ENCODE measurements at places on chromosomes 2 and 18.

DNA sequence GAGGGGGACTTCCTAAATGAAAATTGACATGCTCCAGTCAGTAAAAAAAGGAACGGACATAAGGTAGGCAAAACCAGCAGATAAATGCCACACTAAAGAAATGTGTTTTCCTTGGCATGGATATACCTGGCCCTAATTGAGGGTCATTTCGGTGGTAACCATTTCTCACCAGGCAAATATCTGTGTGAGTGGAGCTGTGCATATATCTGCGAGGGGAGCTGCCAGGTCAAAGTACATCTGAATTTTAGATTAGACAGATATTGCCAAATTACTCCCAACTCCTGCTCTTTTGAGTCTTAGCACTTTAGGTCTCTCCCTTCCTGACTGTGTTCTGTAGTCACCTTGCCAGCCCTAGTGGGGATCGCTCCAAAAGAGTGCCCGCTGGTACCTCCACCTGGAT, 204.2 kb downstream of the SH3BP4 start:
- no peak for DNase-seq

DNA sequence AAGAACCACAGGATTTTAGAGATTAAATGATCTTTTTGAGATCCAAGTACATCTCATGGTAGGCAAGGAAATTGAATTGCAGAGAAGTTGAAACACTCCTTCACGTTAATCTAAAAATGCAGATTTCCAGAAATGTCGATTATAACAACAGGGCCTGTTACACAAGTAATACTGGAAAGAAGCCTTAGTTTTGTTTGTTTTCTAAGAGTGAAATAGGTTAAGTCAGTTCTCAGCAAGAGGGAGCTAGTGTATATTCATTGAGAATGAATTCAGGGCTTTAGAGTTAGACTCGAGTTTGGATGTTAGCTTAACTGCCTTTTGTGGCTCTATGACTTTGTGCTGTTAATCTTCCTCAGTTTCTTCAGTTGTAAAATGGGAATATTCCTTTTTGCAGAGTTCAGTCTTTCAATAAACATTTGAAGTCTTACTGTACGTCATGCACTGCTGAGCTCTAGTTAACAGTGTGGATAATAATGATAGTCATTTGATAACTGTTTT, 926 bp downstream of the NDUFV2 start:
- no peak for DNase-seq

DNA sequence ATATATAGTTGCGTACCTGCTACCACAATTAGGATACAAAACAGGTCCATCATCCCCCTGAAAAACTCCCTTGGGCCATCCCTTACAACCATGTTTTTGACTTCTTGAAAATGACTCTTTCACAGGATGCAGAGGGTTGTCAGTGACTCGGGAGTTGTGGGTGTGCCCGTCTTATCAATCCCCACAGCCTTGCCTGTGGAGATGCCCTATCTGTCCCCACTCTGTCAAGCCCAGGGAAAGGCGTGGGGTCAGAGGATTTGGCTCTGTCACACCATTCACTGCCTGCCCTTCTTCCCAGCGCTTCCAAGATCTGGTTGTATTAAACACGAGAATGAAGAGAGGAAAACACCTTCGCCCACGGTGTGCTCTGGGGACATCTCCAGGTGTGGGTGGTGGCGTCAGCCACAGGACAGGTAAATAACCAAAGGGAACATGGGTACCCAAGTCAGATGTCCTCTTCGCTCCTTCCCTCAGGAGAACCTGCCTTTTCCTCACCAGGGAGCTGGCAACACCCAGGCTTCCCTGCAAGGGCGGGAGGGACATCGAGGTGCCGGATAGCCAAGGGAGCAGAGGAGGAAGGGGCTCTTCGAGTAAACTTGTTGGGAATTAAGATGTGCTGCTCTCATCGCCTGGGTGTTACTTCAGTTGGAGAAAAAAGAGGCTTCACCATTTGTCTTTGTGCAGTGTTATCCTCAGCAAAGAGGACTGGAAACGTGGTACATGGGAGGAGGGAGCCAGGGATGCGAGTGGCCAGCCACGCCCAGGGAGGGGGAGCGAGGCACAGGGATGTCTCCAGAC, 100.3 kb downstream of the B3GNT2 start:
- no peak for DNase-seq

GRCh38 chr2:241110607-241111439, 8.7 kb upstream of the MTERF4 start:
- no peak for DNase-seq

DNA sequence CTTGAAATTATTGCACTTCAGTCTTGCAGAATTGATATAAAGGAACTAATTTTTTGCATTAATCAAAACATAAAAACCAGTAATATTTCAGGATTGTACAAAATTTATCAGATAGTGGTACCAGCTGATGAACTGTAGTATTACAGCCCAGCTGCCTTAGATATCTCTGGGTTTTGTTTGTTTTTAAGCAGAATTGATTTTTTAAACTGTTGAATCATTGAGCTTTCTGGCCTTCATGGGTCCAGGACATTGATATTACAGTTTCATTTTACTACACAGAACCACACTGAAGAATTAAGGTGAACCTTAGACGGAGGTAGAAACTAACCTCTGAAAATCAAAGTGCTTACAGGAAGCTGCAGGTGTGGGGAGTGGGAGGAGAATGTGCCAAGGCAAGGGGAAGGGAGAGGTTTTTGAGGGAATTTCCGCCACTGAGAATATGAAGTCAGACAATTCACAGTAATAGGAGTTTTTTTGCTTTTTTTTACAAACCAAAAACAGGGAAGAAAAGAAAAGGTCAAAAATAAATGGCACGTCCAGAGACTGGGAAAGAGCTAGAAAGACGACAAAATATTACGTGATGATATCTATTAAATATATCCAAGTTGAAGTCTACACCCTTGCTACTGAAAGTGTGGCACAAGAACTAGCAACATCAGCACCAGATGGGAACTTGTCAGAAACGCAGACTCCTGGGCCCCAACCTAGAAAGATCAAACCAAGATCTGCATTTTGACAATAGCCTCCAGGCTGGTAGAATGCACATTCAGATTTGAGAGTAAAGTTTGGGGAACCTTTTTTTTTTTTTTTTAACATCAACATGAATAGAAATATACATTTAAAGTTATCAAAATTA, 40.8 kb upstream of the SPAG16 start:
- no peak for DNase-seq

DNA sequence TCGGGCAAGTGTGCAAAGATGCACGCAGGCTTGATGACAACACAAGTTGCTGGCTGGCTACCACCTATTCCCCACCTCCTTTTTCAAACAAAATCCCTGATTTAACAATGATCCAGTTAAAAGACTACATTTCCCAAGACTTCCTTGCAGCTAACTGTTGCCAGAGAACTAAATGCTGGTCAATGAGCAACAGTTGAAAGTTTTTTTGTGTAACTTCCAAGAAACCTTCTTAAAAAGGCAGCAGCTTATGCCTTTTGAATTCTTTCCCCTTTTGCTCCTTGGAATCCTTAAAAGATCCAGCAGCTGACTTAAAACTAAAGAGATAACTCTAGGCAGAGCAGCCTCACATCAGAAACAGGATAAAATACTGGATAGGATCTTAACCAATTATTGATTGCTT, 38.5 kb downstream of the NPHP1 start:
- DNase-seq = no peak

DNA sequence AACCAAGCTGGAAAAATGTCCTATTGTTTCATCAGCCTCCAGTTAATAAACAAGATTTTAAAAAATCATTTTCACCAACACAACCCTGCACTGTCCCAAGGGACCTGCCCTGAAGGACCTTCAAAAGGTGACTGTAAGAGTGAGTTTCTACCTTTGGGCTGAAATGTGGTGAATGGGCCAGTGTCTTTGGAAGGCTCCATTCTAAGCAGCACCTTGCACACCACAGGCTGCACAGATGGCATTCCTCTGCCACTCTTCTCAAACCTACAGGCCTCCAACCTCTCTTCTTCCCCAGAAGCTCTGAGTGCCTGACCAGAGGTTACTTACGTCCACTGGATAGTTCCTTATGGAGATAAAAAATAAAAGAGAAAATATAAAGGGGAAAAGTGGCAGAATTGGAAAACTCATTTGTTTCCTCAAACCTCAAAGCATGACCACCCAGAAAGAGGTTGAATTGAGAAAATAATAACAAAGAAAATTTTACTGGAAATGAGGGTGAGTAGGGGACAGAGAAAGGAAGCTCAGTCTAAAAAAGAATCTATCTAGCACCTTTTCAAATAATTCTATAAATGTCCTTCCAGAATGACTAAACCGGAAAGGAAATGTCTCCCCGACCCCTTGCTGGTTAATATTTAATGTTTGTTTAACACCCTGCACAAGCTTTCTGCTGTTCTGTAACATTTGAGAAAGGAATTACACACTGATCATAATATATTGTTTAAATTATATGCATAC, 175.7 kb downstream of the METTL4 start:
- DNase-seq = no peak

DNA sequence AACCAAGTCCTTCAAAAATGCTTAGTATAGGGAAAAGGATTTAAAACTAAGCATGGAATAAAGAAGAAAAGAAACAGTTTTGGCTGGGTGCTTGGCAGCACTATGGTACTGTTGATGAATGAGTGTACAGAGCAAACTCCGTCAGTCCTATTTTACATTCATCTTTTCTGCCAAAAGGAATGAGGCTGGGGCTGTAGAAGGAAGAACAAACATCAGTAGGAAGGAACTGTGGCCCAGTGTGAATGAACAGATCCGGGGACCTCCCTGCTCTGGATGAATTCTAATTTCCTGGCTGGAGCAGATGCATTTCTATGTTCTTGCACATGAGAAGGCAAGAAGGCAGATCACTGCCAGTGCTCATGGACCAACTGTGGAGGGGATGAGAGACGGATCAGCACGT, 474.0 kb upstream of the MEIS1 start:
- no peak for DNase-seq

DNA sequence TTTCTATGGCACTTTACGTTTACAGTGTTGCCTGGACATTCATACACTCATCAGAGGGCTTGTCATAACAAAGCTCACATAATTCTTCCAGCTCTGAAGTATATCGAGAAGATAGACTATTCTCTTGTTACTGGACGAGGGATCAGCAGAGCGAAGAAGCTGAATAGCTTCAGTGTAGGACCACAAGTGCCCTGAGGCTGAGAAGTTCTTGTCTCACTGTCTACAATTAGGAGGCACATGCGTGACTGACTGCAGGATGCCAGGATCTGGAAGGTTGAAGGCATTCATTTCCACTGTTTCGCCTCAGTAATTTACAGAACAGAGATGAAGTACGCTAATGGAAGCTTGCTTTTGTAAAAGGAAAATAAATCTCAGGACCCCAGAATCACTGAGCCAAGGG, 9.6 kb downstream of the SH3YL1 start:
- DNase-seq = no peak

DNA sequence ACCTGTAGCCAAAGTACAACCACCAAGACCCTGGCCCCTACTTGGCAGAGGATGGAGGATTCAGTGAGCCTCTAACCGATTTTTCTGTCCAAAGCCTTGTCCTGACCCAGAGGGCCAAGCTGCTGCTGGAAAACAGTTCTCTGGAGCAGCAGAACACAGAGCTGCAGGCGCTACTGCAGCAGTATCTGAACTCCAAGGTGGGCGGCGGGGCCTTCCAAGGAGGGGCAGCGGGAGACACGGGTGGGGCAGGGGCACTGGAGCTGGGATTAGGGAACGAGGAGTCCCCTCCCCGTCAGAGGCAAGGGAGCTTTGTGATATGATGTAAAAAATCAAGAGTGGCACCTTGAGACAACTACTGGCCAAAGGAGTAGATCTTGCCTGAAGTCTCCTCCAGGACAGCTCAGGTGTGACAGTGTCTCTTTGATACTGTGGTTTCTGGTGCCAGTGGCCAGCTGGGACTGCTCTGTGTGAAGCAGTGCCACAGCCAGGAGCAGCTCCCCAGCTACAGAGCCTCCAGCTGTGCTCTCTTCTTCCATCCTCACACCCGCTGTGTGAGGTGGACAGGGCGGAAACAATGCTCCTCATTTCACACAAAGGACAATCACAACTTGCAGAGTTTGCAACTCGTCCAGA, 22.8 kb downstream of the OTOF start:
- no peak for DNase-seq

- no peak for DNase-seq
Observed at GRCh38 chr2:9069543-9069942, 66.1 kb upstream of the MBOAT2 start.

GRCh38 chr18:52341103-52341432, 1.1 kb downstream of the DCC start:
- DNase-seq = no peak

GRCh38 chr2:65057391-65058052, 1.3 kb downstream of the CEP68 start:
- peak; percentile 65 for DNase-seq

- DNase-seq = no peak
Observed at GRCh38 chr2:193693758-193694157, 1499.0 kb upstream of the TMEFF2 start.

DNA sequence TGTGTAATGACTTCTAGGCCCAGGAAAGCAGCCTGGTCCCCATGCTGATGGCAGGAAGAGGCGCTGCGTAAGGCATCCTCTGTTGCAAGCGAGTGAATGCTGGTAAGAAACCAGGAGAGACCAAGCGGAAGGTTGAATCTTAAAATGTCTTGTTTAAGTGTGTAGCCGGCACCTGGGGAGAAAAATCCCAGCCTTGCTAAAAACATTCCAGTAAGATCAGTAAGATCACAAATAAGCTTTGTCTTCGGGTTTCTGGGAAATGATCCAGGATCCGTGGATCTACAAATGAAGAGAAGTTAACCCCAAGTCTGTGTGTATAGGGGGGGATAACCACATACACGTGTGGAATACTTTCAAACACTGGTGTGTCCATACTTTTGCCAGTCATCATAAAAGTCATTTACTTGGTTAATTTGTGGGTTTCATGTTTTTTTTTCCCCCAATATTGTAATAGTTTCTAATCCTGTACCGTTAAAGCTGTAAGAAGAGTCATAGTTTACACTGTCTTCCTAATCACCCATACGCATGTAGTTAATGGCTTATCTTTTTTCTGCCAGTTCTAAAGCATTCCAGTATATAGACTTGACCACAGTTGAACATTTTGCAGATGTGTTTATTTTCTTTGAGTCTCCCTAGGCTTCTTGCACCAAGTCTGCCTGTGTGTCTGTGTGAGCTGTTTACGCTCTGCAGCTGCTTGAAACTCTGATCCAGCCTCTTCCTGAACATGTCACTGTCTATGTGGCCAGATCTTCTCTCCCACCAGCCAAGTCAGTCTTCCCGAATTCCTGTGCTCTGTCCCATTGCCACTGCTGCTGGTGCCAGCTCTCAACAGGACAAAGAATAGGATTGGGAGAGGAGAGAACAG, 135.9 kb upstream of the ARL4C start:
- DNase-seq = no peak

DNA sequence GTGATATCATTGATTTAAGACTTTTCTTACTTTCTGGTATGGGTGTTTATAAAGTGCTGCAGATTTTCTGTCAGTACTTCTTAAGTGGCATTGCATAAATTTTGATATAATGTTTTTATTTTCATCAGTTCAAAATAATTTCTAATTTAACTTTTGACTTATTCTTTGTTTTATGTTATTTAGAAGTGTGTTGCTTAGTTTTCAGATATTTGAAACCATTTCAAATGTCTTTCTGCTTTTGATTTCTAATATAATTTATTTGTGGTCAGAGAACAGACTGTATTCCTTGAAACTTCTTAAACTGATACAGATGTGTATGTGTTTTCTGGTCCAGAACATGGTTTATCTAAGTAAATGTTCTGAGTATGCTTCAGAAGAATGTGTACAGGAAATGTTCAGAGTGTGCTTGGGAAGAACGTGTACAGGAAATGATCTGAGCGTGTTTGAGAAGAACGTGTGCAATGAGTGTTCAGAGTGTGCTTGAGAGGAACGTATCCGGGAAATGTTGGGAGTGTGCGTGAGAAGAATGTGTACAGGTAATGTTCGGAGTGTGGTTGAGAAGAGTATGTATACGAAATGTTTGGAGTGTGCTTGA, 265.7 kb upstream of the HS6ST1 start:
- DNase-seq = no peak

- DNase-seq = no peak
Observed at GRCh38 chr2:174784316-174784715, 20.0 kb upstream of the CHRNA1 start.

Measured in activated CD4-positive, alpha-beta memory T cell treated with anti-CD3 and anti-CD28 coated beads, Interleukin-2, amount 10 ng/mL, durations not matched to agents 7 days and 5 days (primary cell).